GM13976 (cell line): ENCODE measurements at places on chromosomes 11 and 22.

- no peak for DNase-seq
Observed at GRCh38 chr11:109856928-109857327, 236.3 kb upstream of the ZC3H12C start.

- peak; percentile 54 for DNase-seq
Observed at GRCh38 chr11:46489656-46490560, 98.3 kb upstream of the CHRM4 start.

DNA sequence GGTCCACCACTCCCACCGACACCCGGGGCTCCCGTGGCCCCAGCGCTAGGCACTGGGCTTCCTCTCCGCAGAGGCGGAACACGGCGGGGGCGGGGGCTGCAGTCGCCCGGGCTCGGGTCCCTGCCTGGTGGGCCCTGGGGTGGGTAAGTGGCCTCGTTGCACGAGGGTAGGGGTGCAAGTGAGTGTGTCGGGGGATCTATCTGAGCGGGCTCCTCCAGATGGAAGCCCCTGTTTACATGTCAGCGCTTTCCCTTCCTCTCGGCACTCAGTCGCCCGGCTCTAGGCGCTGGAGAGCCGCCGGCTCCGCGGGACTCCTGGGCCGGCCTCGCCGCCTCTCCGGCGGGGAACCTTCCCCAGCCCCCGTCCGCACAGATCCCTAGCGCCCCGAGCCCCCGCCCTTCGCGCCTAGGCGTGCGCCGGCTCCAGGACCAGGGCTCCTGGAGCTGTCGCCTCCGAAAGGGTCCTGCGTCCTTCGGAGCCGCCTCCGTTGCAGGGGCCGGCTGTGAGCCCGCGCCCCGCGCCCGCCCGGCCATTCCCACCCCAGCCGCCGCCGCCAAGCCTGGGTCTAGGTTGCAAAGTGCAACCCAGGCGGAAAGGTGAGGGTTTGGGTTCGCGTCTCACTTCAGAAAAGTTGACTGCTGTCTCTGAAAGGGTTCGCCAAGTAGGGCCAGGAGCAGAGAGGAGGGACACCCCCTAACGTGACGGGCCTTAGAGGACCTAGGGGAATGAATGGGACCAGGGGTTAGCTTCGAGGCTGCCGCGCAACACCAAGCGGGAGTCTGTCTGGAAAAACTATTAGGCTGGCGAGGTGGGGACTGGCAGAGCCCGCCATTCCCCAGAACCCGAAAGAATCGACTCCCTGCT is 978 bp downstream of the FLI1 start:
- peak; percentile 49 for DNase-seq

- DNase-seq, result no peak
Observed at GRCh38 chr22:31940506-31940905, 3.8 kb upstream of the YWHAH start.

- DNase-seq, result peak; percentile 47
Observed at GRCh38 chr11:17014321-17014832, at the start of gene PLEKHA7. TSS of gene PLEKHA7 (minus strand) at chr11:17014414. CDS start at chr11:17014401, 13 bp downstream.
